ENCODE measurements at places on chromosomes 4 and X.

- peak; percentile 7 for DNase-seq
Observed at GRCh38 chrX:53678667-53679066, 7.9 kb downstream of the HUWE1 start.

DNA sequence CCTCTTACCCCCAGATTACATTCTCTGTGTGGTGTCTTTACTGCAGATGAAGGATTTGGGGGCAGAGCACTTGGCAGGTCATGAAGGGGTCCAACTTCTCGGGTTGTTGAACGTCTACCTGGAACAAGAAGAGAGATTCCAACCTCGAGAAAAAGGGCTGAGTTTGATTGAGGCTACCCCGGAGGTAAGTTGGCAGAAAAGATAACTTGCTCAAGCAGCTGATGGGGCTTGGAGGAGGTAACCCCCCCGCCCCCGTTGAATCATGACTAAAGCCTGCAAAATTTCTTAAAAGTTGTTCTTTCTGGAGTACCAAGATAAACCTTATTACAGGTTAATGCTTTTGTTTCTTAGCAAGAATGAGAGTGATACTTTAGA, 1.5 kb downstream of the CCNG2 start:
- DNase-seq, result no peak

GRCh38 chr4:41796545-41797210, 48.2 kb upstream of the PHOX2B start:
- peak; percentile 83 for DNase-seq

DNA sequence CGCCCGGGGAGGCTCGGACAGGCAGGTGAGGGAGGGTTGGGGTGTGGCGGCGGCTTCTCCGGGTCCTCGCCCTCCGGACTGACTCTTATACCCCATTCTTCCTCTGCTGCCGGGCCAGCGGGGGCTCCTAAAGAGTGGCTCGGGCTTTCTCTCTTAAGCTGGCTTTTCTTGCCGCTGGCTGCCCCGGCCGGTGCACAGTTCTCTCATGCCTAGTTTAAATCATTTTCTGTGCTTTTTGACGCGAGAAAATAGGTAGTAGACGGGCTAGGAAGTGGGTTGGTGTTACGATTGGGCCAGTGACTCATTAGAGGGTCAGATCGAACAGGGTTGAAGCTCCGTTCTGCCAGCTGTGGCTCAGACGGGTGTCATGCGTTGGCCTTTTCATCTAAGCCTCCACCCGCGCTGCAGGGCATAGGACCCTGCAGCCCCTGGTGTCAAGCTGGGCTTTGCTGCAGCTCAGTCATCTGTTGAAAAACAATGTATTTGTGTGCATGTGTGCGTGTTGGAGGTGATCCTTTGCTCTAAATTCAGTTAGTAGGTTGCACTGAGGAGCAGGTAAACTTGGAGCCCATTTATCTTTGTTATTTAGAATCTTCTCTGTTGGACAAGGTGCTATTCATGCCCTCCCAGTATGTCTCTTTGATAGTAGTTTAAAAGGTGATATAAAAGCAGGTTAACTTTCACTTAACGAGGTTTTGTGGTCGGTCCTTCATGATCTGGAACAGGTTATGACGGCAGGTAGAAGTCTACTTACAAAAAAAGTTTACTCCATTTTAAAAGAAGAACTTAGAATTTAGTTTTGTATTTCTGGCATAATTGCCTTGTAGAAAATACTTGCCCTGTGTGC, 802 bp downstream of the BMP2K start:
- peak; percentile 75 for DNase-seq

- DNase-seq, result no peak
Observed at GRCh38 chrX:111040377-111041017, 55.5 kb upstream of the PAK3 start.

GRCh38 chr4:102537269-102537668, 36.1 kb downstream of the NFKB1 start:
- no peak for DNase-seq

DNA sequence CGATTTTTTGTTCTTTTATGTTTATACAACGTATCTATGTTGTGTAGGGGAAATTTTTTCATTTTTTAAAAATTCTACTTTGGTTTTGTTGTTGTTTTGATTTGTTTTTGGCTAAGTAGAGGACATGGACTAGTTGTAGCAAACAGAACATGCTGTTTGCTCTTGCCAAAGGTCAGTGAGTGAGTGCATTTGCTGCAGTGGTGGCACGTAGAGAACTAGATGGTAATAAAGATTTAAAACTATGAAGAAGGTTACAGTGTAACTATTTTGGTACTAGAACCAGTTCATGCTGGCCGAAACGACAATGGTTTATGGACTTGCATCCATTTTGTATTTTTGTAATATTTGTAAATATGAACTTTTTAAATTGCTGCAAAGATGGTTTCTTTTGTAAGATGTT, 1.9 kb upstream of the SCML1 start:
- DNase-seq, result no peak
